ENCODE measurements at places on chromosomes 3 and 15.
A peak's percentile ranks its signal among the peaks of the same experiment; 100 is the strongest.

DNA sequence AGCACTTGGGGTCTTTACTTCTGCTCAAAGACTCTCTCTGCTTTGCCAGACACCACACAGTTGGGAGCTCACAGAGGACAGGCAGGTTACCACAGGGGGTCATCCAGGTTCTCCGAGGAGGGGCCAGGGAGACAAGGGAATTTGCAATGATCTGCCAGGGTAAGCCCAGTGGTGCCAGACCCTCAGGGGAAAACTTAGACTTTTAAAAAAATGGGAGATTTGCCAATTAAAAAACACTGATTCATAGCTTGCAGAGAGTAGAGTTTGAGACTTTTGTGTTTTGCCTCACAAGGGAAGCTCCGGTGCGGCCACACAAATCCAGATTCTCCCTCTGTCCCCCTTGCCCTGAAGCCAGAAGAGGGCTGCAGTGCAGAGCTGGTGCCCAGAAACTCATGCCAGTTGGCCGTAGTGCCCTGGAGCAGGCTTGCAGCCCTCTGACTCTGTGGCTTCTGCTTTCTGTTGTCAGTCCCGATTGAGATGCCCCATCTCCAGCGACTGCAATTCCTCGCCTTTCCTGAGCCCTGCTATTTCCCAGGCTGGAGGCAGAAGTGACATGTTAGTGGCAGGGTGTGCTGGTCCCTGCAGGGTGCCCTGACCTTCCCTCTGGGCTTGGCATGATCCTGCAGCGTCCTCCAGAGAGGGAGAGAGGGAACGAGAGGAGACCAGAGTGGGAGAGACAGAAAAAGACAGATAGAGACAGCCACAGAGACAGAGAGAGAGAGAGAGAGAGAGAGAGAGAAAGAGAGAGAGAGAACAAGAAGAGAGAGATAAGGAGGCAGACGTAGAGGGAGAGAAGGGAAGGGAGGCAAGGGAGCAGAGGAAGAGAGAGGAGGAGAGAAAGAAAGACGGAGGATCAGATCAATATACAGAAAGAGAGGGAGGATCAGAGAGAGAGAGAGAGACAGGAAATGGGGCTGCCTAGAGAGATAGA is 46.0 kb downstream of the RHCG start:
- DNase-seq = no peak

- DNase-seq = no peak
Observed at GRCh38 chr3:184176377-184177330, 2.0 kb downstream of the AP2M1 start.

DNA sequence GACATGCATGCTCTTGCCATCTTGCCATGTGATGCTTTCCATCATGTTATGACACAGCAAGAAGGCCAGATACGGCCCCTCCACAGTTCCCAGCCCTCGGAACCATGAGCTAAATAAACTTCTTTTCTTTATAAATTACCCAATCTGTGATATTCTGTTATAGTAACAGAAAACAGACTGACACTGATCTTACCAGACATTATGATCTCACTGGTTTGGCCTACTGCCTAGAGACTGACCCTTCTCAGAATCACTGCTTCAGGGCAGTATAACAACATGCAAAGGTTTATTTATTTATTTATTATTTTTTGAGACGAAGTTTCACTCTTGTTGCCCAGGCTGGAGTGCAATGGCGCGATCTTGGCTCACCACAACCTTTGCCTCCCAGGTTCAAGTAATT is 14.0 kb downstream of the ZNF619 start:
- no peak for DNase-seq

- DNase-seq = no peak
Observed at GRCh38 chr3:112042842-112043280, 8.3 kb downstream of the TMPRSS7 start.

DNA sequence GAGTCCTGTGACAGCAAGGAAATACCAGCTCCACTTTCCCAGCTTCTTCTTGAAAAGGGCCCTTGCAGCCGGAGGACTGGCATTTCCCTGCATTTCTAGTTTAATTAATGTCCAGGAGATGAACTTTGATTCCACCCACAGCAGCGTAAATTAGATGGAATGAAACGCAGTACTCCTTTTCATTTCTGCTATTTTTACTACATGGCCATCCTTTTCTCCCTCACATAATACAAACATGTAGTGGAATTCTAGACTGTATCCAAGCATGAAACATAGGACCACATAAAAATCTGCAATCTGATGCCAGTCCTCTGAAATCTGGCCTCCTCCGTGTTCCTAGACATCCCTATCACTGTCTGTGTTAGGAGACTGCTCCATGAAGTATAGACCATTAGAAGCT is 403.2 kb downstream of the NR2F2 start:
- no peak for DNase-seq

DNA sequence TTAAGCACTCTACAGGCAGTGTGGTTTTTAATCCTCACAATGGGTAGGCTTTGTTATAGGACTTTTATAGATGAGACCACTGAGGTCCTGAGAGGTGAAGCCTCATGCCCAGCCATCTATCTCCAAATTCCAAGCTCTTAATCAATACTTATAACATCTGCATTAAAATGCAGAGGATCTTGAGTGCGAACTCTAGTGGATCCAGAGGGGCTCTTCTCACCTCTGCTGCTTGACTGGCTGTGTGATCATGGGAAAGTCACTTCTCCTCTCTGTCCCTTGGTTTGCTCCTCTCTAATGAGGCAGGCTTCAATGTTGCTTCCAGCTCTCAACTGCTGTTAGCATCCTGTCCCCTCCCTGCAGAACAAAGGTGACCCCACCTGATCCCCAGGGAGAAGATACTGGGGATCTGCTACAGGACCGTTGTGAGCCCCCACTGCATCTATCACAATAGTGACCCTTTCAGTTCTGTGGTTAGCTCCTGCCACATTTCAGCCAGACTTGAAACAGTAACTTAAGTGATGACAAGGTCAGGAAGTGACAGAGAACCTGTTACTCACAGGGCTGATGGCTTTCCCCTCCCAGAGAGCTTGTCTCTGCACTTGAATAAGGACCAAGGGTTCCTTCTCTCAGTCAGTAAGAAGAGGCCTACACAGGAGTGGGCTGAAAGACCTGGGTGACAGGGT is 1.3 kb downstream of the SLC27A2 start:
- no peak for DNase-seq

DNA sequence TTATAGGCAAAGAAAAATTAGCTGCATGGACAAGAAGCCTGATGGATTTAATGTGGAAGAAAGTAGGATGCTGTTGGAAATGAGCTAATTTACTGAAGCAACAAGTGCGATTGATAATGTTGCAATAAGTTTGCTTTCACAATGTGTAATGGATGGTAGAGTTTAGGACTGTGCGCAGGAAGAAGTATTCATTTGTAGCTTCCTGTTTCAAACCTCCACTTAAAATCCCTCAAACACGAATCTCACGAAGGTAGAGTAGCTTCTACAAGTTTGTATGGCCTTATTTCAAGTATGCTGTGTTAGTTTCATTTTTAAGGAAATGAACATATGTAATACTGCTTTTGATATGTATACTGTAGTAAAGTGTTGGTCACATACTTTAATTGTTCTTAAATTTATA is 42.3 kb downstream of the KCNH8 start:
- no peak for DNase-seq

GRCh38 chr3:172908771-172909270 is 158.3 kb downstream of the ECT2 start:
- DNase-seq = no peak

DNA sequence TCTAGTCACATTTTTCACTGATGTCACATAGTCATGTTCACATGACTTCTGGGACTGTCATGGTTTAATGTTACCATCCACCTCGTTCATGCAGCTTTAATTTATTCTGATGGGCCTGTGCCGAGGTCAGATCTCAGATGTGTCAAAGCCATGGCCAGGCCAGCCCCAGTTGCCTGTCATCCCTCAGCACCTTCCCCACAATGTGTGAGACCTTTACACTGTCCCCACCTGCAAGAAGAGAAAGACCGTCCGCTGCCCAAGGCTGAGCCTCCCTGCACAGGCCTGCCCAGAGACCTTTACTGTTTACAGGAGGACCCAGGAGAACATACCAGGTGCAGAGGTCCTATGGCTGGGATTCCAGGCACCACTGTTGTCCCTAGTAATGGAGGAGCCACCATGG is 12.8 kb upstream of the KLF15 start:
- no peak for DNase-seq

DNA sequence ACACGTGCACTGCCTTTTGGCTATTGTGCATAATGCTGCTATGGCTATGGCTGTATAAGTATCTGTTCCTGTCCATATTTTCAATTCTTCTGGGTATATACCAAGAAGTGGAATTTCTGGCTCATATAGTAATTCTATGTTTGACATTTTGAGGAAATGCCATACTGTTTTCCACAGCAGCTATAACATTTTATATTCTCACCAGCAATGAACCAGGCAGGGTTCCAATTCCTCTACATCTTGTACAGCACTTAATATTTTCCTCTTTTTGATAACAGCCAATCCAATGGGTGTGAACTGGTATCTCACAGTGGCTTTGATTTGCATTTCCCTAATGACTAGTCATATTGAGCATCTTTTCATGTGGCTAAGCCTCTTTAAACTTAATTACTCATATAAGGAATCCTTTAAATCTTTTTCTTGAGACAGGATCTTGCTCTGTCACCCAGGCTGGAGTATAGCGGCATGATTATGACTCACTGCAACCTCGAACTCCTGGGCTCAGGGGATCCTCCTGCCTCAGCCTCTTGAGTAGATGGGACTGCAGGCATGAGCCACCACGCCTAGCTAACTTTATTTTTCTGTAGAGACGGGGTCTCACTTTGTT is 38.1 kb upstream of the IGDCC4 start:
- no peak for DNase-seq

- DNase-seq = no peak
Observed at GRCh38 chr3:47741925-47742324, 39.8 kb downstream of the SMARCC1 start.

GRCh38 chr3:27171113-27171512 is 198.1 kb downstream of the NEK10 start:
- no peak for DNase-seq

GRCh38 chr15:89556413-89557262 is 18.6 kb upstream of the TICRR start:
- peak; percentile 17 for DNase-seq

DNA sequence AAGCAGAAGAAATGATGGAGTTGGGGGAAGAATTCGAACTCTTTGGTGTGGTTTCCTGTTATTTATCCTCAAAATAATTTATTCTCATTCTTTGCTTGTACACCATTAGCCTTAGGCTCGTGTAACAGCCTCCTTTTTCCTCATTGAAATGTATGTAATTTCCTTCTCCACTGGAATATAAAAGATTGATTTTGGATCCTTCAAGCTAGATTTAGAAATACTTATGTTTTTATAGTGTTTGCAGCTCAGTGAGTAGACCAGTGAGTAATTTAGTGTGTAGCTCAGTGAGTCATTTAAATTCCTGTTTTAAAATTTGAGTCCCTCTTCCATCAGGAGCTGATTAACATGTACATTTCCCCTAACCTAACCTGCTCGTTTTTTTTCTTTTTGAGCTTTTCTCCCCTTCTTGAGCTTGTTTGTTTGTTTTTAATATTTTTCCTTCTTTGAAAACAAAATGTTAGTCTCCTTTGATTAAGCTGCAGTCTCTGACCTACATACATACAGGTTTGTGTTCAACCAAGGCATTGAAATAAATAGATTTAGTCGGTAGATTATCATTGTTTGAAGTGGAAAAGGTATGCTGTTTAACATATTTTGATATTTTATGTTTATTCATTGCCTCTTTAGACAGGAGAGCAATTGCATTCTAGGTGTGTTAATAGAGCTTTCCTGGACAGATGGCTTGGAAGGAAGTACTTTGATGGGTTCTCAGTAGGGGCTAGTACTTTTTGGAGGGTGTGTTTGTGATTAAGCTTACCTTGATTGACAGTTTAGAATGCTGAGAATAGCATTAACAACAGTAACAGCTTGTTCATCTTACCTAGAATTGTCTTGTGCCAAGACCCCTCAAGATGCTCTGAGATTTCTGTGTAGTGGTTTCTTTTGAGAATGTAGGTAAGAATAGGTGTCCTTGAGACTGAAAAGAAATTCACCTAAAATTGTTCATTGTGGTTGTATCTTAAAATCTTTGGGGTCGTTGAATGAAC is 5.9 kb downstream of the USP3 start:
- no peak for DNase-seq

GRCh38 chr3:4793311-4793710 is 185.9 kb upstream of the BHLHE40 start:
- DNase-seq = no peak

- no peak for DNase-seq
Observed at GRCh38 chr3:127710155-127710941, 37.6 kb downstream of the ABTB1 start.

- DNase-seq = no peak
Observed at GRCh38 chr3:12232785-12233300, 56.0 kb upstream of the PPARG start.

DNA sequence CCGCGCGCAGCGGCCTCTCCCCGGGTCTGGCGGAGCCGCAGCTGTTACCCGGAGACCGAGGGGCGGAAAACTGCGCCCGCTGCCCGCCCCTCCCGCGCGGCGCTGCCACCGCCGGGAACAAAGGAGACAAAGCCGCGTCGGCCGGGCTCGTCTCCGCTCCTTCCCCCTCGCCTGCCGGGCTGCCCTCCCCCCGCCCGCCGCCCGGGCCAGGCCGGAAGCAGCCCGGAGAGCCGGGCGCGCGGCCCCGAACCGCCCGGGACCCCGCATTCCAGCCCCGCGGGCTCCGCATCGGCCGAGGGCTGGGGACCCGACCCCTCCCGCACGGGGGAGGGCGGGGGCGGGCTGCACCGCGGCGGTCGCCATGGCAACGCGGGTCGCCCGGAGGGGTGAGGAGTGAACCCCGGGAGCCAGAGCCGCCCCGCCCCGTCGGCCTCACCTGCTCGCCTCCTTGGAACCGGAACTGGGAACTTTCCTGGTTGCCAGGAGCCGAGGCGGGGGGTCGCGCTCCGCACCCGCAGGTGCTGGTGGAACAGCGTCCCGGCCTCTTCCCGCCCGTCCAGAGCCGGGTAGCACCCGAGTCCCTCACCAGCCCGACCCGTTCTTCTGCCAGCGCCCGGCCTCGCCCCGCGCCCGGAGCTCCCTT is 448 bp downstream of the PLXNB1 start:
- peak; percentile 20 for DNase-seq

Data from activated T-helper 1 cell treated with anti-CD3 and anti-CD28 coated beads, Interleukin-2, amount 50 U/mL, for 16 hours (primary cell).